ENCODE measurements at places on chromosomes 13 and 19. TPM values are rescaled to one million over a fixed set of nuclear protein-coding genes. Genes with fewer than 3 reads are reported as not detected.

DNA sequence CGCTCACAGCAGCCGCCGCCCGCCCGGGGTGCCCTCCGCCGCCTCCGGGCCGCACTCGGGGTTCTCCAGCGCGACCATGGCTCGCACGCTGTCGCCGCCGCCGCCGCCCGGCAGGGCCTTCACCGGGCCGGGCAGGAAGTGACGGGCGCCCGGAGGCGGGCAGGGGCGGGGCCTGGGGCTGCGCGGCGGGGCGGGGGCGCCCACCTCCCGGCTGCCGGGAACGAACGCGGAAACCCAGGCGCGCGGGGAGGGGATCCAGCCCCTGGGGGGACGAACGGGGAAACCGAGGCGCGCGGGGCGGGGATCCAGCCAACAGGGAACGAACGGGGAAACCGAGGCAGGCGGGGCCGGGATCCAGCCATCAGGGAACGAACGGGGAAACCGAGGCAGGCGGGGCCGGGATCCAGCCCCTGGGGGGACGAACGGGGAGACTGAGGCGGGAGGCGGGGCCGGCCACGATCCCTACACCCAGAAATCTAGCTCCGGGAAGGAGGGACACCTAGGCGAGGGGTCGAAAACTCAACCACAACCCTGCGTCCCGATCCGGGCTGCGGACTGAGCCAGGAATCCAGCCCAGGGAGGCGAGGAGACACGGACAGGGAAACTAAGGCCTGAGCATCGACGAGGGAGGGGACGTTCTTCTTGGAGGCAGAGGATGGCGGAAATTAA, at the start of gene R3HDM4:
Gene R3HDM4, minus strand, starts transcription at position 140 of the 669 bp plus-strand sequence. Its CDS starts 62 bp downstream, at position 78.
- peak; percentile 84 for DNase-seq

GRCh38 chr13:40026174-40026585, 370.7 kb downstream of the COG6 start:
- no peak for DNase-seq

DNA sequence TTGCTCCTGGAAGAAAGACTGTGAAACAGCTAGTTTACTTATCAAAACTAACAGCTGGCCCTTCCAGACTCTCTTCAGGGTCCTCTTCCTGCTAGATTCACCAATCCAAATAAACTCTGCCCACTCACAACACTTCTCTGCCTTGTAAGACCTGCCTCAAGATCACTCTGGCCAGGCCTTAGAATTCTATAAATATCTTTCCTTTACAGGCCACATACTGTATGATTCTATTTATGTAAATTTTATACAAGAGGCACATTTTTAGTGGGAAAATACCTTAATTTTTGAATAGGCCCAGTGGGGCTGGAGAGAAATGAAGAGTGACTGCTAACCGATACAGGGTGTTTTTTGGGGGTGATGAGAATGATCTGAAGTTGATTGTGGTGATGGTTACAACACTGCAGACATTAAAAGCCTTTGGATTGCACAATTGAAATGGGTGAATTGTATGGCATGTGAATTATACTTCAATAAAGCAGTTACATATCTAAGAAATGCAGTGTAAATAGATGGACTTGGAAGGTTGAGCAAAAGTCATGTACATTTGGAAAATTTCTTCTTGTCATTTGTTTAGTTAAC, 141.8 kb downstream of the GPC5 start:
- no peak for DNase-seq

GJB2 gene
- total RNA-seq, result 27.3 TPM

GRCh38 chr13:50222569-50223332, 207.5 kb downstream of the KCNRG start:
- no peak for DNase-seq

SLC1A6 gene
- total RNA-seq, result not detected

NLRP11 gene
- 0.07 TPM for total RNA-seq

DNA sequence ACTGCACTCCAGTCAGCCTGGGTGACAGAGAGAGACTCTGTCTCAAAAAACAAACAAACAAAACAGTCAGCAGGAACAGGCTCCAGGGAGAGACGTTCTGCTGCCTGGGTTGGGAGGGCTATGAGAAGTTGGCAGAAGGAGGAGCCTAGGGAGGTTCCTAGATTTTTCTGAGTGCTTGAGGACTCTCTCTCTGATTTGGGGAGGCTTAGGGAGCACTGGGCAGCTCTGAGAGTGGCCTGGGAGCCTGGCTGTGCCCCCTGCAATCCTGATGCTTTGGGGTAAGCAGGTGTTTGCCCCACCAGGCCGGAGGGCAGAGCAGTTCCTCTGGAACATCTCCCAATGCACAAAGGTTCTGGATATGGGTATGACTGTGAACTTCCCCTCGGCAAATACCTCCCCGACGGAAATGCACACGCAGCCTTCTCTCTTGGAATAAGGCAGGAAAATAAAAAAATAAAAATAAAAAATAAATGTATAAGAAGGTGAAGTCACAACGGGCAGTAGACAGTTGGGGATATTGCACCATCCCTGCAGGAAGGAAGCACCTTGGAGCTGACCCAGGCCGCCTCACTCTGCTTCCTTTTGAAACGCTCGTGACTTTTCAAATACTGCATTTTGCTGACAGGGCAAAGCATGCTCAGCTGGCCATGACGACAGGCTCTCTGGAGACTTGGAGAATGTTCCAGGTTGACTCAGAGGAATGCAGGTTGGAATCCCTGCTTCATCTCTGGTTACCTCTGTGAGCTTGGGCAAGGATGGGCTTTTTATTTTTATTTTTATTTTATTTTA, 26.5 kb upstream of the HOMER3 start:
- no peak for DNase-seq

NAPSA gene
- total RNA-seq, result 19.7 TPM

DNA sequence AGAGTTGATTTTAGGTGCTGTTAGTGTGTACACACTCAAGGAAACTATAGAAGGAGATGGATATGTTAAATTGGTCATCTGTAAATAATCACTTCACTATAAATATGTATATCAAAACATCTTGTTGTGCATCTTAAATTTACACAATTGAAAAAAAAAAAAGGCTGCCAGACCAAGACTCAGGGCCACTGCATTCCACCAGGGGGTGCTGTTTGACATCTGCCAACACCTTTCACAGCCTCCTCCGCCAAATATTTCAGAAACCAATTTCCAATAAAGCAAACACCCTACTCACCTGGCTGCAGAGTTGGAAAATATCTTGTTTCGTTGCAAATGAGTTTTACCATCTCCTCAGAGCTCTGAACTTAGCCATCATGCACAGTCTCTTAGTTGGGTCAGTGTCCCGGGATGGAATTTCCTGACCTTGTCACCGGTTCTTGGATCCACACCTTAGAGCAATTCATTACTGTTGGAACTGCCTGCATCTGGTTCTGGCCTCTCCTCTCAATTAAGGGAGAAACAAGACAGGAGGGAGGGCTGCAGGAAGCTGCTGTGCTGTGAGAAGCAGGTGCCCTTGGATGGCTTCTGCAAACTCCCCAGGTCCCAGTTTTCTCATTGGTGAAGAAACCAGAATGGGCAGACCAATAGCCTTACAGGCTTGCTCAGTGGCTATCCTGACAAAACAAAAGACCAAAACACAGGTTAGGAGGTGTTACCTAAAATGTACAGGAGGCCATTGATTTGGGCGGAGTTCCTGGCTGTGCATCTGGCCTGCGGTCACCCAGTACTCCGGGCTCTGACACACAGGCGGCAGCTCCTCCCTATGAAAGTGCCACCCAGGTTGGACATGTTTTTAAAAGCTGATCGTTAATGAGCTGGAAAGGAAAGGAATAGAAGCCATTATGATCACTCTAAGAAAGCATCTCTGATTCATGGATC, 746.6 kb downstream of the UQCRFS1 start:
- peak; percentile 38 for DNase-seq

DNA sequence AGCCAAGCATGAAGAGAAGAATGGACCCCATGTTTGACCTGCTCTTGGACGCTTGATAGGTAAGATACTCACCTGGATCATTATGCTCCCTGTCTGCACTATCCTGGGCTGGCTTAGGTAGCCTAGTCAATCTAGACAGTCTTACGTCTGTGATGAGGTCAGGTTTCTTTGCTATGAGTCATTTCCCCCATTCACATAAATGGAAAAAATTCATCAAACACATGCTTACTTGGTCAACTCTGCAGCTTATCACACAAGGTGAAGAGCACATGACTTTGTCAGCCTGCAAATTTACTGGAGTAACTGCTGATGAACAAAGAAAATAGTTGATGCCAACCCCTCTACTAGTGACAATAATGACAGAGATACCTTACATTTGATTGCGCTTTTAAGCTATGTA, 170.0 kb downstream of the NUFIP1 start:
- DNase-seq, result no peak

DNA sequence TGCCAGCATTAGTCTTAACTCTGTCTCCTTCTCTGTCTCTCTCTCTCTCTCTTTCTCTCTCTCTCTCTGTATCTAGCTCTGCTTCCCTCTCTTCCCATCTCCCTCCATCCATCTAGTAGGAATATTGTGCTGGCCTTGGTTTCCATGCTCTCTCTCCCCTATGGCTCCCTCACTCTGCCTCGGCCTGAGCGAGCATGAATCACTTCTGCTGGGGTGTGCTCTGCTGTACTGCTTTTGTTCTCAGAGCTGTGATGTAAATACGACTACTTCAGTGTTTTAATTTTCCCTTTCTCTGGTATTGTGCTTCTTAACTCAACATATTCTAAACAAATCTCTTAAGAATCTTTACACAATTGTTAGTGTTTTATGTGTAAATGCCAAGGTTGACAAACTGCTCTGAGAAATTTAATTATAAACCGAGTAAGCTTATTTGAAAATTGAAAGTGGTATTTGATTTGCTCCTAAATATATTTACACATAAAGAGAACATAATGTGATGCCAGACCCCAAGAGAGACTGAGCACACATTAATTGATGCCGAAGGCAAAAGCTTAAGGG, 211.5 kb upstream of the KL start:
- no peak for DNase-seq

DNA sequence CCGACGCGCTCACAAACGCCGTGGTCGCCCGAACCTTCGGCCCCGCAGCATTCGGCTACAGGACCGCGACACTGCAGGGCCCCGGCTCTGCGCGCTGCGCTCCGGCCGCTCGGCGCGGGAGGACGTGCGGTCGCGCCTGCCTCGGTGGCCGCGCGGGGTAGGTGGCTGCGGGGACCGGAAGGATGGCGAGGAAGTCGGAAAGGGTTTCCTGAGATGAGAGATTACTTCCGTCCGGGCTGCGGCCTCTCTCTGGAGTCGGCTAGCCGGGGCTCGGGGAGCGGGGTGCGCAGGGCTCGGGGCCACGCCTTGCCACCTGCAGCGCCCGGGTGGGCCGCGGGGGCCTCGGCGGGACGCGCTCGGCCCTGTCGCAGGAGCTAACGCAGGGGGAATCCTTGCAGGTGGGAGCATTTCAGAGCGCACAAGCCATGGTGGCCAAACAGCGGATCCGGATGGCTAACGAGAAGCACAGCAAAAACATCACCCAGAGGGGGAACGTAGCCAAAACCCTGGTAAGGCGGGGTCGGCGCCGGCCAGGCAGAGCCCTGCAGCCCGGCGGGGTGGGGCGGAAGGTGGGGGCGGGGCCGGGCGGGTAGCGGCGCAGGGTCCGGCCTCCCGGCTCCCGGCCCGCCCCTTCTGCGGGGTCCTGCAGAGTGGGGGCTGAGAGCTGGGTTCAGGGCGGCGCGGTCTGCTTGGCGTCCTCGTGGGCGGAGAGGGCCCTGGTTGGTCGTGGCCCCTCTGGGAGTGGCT, at the start of gene SERP2:
Gene SERP2, plus strand, starts transcription at position 224 of the 747 bp plus-strand sequence. Its CDS starts 202 bp downstream, at position 426.
- no peak for DNase-seq

FBL gene
- 661 TPM for total RNA-seq

- DNase-seq, result no peak
Measured at GRCh38 chr19:39995794-39996193, 1.1 kb upstream of the ZNF546 start.

DNA sequence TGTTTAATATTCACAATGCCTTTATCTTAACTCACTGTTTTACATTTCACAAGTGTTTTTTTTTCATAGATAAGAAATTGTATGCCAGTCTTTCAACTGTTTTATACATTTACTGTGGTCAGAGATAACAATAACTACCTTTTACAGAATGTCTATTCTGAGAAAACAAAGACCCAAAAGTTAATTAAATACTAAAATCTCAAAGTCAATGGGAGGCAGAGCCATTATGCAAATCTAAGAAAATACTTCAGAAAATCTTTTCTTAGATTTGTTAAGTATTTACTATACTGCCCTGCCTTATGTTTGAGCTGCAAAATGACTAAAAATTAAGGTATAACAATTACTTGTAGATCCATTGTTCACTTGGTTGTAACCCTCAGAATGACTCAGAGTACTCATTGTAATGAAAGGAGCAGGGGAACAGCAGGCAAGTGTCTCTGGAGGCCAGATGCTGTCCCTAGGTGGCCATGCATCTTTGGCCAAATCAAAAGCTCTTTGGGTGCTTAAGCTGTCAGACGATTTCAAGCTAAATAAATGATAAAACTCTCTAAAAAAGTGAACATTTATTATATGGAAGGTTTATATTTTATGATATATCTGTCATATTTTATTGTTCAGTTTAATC, 770.1 kb upstream of the PCDH20 start:
- DNase-seq, result no peak

CRB3 gene
- total RNA-seq, result 1.8 TPM

DNA sequence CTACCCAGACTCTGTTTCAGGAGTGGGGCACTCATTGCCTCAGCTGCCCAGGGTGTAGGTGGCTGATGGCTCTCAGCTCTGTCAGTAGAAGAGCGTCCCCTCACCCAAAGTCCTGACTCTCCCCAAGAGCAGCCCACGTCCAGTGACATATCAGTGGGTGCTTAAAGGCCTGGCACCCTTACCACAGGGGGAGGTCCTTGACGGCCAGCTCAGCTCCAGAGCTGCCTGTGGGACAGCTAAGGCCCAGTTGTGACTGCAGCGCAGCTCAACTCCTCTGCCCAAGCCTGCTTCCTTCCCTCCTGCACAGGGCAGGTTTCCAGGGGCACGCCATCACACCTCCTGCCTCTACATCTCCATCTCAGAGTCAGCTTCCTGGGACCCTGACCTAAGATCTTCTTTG, 32.4 kb downstream of the GRIK5 start:
- DNase-seq, result no peak

DNA sequence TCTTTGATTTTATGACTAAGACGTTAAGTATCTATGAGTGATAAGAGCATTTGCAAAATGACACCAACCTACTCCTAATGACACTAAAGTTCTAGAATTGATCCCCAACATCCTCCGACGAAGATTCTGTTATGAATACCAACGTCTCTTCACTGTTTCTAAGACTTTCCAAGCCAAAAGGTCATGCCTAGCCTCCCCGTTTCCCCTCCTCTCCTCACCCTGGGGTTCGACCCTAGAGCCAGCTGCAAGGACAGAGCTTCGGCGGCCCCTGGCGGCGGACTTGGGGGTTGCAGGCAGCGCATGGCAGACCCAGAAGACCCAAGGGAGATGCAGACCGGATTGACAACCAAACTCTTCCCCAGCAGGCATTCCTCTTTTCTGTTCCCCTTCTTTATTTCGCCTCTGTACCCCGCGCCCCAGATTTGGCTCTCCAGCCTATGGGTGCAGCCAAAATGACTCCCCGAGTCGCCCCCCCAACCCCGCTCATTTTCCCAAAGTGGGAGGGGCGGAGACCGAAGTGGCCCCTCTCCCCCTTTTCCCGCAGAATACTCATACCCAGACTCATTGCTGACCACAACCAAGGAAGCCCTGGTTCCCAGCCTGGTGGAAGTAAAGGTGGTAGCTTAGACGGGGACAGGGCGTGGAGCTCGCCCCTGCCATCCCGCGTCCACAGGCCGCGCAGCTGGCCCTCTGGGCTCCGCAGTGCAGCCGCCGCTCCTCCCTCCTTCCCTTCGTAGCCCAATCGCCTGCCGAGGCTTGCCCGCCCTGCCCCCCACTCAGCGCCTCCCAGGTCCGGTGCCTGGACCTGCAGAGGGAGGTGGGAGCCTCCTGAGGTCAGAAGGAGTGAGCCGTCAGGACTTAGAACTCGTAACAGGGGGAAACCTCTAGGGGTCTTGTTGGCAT, 4.1 kb upstream of the EML2 start:
- DNase-seq, result peak; percentile 82
